ENCODE measurements at places on chromosomes 1 and 21.

GRCh38 chr1:163583661-163584181 lies 262.0 kb downstream of the NUF2 start:
- DNase-seq, result no peak

DNA sequence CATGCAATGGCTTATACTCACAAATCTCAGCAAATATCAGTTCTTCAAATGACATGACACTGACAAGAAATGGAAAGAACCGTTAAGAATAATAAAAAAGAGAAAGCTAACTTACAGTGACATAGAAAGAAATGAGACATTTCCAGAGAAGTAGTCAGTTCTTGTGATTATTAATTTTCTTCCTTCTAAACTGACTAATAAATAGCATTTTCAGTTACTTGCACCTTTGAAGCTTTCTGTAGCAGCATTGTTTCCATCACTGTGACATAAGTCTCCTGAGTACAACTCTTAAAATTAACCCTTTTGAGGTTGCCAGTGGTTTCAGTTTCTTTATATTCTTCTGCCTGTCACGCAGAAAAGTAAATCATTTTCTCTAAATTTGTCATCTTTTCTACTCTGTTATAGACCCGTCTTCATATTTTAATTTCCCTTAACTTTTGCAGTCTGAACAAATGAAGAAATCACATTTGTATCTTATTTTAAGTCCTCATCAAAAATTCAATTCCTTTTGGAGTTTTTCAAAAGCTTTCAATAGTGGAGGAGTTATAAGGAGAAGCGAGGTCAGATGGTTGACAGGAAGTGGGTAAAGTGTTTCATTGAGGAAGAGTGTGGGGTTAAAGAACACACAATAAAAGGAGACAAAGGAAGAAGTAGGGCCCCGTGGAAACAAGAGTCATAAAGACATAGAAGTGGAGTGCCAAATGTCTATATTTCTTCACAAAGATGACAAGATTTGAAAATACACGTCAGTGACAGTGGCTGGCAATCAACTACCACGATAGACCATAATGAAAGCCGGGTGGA lies 57.9 kb upstream of the S1PR1 start:
- no peak for DNase-seq

DNA sequence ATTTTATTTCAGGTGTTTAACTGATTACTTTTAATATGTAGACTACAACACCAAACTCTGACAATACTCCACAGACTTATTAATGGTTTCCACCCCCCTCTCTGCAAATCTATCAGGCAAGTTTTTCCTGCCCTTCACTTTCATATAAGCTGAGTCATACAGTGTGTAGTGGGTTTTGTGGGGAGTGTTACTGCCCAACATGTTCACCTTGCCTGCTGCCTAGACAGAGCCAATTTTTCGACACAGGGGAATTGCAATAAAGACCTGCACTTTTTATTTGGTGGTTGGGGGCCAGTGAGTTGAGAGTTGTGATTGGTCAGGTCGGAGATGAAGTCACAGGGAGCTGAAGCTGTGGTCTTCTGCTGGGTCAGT lies 119.7 kb downstream of the PPIAL4G start:
- DNase-seq, result no peak

DNA sequence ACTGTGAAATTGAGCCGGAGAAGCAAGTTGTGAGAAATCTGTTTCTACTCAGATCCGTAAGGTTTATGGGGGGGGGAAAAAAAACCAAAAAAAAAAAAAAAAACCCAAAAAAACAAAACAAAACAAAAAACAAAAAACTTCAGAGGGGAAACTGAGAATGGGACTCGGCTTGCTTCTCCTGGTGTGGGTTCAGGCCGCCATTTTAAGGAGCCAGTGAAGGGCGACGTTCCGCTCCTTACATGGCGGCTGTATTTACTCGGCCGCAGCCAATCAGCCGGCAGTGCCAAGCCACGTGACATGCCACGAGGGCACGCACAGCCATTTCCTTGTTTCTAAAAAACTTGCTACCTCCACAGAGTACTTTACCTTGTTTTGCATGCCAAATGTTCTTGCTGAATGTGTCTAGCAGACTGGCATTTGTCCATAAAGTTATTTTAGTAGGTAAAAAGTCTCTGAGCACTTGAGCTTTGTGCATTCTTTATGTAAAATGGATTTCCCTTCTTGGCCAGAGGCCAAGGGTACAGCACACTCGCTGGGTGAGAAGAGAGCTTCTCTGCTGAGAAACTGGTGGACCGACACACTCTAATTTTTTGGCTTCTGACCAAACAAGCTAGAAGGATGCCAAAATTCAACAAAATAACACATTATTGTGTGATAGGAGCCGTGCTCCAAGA lies 101.8 kb downstream of the NFIA start:
- peak; percentile 92 for DNase-seq

GRCh38 chr1:219459351-219460080 lies 153.4 kb downstream of the ZC3H11B start:
- DNase-seq, result peak; percentile 27

GRCh38 chr21:29664615-29665014 lies 275.2 kb downstream of the GRIK1 start:
- DNase-seq, result no peak

DNA sequence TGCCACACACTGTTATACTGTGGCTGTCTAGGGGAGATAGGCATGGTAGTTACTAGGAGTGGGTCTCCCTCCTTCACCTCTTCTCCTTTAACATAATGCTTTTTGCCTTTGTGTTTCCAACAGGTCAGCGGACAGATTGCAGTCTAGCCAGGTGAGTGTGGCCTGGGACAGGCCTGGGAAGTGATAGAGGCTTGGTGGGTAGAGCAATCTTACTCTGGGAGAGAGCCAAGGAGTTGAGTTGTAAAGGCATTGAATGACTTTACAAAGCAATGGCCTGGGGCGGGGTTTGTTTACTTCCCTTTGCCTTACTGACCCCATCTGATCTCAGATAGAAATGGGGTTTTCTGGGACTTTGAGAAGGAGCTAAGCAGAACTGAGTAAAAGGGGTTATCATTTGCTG lies 51.0 kb upstream of the IKBKE start:
- no peak for DNase-seq

DNA sequence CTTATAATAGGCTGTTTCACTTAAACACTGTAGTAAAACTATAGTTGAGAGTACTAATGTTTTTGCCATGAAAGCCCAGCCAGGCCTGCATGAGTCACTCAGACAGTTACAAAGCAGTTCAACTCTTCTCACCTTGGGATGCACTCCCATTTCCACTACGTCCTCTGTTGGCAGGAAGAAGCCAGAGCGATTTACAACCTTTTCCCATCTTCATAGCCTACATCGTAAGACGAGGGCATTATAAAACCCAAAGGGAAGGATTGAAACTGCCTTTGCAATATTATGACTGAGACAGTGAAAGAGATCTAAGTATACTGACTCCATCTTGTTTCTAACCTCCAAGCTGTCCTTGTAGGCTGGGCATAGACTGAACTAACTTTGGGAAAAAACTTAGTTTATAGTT lies 71.8 kb upstream of the CSF1 start:
- no peak for DNase-seq

- DNase-seq, result no peak
Observed at GRCh38 chr1:174040387-174040786, 18.2 kb upstream of the RC3H1 start.

- no peak for DNase-seq
Observed at GRCh38 chr1:230681599-230681998, 32.3 kb downstream of the AGT start.

DNA sequence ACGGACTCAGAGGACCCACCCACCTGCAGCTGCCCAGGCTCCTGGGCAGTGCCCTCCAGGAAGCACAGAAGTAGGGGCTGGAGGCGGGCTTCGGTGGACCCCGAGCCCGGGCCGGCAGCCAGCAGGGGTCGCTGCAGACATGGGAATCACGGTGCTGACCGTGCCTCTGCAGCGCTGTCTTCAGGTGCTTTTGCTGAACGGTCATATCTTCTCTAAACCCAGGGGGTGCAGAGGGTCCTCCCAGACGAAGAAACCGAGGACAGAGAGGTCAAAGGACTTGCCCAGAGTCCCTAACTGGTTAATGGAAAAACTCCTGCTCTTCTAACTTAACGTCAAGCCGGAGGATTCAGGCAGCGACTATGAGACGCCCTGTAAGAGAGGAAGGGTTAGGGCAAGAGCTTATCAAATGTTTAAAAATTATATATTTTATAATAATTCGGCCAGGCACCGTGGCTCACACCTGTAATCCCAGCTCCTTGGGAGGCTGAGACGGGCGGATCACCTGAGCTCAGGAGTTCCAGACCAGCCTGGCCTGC lies 21.5 kb upstream of the LEFTY2 start:
- peak; percentile 43 for DNase-seq

DNA sequence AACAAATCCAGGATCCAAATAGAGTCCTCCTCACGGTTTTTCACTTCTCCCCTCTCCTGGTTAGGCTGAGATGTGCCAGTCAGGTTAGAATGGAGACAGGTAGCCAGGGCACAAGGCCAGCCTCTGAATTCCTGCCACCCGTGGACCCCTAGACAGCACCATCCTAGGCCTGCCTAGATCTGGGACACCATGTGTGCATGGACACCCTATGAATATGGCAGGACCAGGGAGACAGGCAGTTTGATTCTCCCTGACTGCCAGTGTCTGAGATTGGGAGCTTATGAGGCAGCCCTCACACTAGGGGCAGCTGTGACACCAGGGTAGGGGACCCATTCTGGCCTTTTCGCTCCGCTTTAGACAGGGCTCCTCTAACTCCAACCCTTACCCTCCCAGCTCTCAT lies 7.5 kb downstream of the AVPR1B start:
- DNase-seq, result no peak

All from T47D (cell line).